ENCODE measurements at places on chromosomes 16 and 17.

GRCh38 chr16:60310846-60311445 lies 1576.8 kb upstream of the GOT2 start:
- DNase-seq = no peak

GRCh38 chr16:46962629-46963028 lies 10.8 kb downstream of the DNAJA2 start:
- DNase-seq = peak; percentile 49

GRCh38 chr16:85428168-85428898 lies 184.8 kb upstream of the GSE1 start:
- peak; percentile 46 for DNase-seq

GRCh38 chr17:80499961-80500665 lies 23.7 kb upstream of the NPTX1 start:
- DNase-seq = no peak

DNA sequence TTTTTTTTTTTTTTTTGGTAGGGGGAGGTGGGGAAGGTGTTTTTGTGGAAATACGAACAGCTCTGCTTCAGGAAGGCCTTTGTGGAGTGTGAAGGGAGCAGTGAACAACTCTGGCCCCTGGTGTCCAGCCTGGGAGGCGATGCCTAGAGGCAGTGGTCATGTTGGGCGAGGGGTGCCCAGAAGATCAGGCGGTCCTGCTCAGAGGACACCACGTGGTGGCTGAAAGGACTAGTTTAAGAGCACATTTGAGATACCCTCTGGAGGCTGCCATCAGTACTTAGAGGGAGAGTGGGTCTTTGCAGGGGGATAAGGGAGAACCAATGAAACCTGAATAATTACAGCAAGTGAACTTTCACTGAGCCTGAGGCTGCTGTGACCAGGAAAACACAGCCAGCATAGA lies 40.1 kb upstream of the RHOT1 start:
- no peak for DNase-seq

DNA sequence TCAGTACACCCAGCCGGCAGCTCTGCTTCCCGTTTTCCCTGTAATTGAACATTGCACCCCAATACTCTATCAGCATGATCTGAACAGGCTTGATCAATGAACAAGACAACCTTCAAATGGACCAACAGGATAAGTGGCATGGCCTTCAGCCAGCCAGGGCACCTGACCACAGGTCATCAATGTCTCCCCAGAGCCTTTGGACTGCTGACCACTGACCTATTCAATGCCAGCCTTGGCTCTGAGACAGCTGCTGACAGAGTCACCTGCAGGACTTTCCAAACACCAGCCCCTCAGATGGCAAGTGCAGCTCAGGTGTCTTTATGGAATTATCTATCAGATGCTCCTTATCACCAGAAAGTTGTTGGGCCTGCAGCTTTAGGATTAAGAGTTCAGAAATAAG lies 462.9 kb upstream of the ASIC2 start:
- DNase-seq = no peak

DNA sequence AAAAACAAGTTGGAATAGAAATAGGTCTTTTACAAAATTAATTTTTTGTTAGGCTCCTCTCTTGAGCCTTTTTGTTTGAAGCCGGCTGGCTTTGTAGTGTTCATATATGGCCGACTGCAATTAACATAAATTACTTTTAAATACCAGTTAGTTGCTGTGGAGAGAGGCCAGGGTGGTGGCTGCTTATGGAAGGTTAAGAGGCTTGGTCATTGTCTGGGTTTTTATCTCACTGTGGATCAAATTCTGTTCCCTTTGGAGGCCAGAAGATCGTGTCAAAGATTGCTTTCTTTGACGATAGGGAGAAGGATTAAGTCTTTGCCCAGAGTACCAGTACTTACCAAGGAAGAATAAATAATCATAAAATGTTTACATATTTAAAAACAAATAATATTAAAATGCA lies 39.9 kb downstream of the MSI2 start:
- no peak for DNase-seq

- DNase-seq = peak; percentile 80
Measured at GRCh38 chr17:35373984-35374765, 754 bp upstream of the SLFN11 start.

GRCh38 chr16:6247775-6248174 lies 1084.9 kb upstream of the RBFOX1 start:
- no peak for DNase-seq

DNA sequence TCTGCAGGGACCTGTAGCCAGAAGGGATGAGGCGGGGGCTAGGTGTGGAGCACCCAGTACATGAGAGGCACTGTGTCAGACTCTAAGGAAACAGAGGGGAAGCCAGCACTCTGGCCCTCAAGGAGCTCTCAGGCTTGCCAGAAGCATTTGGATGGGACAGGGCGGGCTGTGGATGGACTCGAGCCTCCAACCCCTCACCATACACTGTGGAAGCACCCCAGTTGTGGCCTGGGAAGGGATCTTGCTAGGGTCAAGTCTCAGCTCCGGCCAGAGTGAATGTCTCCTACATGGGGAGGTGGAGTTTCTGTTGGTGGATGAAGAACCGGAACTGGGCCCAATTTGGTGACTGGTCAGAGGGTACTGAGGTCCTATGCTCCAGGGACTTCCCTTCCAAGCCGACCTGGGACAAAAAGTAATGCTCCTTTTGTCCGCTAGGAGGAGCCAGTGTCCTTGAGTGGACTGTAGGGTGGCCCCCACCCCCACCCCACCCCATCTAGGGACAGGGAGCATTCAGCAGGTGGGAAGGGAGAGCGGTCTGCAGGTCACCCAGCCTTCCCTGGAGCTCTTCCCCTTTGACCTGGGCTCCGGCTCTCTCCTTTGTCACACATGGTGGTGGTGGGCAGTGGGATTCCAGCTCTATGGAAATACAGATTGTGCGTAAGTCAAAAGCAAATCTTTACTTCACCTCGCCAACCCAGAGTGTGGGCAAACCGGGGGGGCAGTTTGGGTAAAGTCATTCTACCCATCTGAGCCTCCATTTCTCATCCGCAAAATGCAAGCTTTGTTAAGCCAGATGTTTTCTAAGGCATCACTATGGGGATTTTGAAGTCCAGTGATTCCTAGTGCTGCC lies 20.4 kb upstream of the PHB1 start:
- peak; percentile 53 for DNase-seq
